NCI-H1417 treated with DMSO at 0.1 percent for 48 hours (cell line): ENCODE measurements at places on chromosomes 2 and 18.

DNA sequence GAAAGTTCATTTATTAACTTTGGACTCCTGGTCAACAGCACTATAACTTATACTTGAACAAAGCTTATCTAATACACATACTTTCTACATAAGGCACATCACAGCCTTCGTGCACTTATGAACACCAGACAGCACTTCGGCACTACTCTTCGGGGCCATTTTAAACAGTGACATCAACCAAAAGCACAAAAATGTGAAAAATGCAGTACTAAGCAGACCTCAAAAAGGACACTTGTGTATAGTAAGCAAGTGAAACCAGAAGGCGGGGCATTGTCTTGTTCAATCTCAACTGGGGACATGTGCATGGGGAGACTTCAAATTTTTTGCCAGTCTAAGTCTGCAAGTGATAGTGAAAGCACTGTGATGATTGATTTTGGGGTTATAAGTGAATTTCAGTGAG is 163.0 kb downstream of the NCKAP5 start:
- no peak for DNase-seq

GRCh38 chr2:174691201-174691779 is 73.0 kb downstream of the CHRNA1 start:
- DNase-seq = no peak

GRCh38 chr2:13660231-13660630 is 943.5 kb downstream of the TRIB2 start:
- no peak for DNase-seq

DNA sequence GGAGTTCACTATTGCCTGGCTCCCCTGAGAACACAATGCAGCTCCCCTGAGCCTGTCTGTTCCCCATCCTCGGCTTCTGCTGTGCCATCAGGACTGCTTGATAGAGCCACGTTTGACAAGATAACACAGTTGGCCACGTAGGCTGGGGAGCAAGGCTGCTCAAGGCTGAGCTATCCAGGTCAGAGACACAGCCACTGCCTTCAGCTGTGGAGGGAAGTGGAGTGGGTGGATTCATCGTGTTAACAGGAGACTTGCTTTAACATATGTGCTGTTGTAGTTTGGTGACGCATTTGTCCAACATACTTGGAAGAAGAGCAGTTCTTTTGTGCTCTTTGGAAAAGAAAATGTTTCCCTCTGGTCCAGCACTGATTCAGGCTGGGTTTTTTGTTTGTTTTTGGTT is 68.8 kb downstream of the WDSUB1 start:
- no peak for DNase-seq

DNA sequence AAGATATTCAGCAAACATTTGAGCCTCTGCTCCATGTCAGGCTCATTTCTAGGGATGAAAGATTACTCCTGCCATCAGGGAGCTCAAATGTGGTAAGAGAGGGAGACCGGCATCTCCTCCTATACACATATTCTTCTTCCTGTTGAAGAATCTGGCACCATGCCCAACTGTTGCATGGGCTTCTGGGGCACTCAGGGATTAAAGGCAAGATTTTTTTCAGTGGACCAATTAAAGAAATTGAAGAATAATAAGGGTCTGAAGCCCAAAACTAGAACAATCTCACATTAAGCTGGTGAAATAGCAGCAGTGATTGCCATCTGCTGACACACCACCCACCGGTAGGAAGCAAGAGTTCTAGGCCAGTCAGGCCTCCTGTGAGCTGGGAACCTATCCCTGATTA is 145.4 kb upstream of the LYPD6 start:
- no peak for DNase-seq

GRCh38 chr2:17533546-17533945 is 7.0 kb upstream of the VSNL1 start:
- DNase-seq = no peak

DNA sequence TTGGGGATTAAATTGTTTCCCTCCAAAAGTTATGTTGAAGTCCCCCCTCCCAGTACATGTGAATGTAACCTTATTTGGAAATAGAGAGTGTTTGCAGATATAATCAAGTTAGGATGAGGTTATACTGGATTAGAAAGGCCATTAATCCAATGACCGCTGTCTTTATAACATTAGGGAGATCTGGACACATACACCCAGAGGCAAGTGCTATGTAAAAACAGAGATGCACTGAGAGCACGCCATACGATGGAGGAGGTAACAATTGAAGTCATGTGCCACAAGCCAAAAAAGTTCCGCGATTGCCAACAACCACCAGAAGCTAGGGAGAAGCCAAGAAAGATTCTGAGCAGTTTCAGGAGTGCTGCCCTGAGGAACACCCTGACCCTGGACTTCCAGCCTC is 153.3 kb downstream of the RNF144A start:
- no peak for DNase-seq

GRCh38 chr2:156810094-156810493 is 373.9 kb downstream of the GPD2 start:
- no peak for DNase-seq

DNA sequence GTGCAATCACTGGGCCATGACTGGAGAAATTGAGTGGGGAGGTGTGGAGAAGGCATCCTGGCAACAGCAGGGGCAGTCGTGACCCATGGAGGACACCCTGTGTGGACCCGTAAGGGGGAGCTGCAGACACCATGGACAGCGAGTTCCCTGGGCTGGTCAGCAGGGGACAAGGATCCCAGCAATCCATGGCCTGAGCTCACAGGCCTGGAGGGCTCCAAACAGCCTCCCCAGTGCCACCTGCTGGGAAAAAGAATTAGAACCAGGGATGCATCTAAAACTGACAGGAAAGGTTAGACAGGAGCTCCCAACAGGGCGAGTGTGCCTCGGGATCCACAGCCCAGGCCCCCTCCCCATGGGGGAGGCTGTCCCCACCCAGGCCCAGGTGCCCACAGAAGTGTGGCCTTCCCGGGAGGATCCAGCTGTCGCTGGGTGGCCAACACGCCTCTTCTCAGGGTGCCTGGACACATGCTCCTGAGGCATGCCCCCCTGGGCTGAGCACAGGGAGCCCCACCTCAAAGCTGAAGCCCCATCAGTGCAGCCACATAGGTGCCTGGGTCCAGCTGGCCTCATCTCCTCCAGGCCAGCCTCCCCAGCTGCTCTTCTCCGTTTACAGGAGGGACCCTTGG is 20.5 kb upstream of the KIF1A start:
- DNase-seq = no peak

DNA sequence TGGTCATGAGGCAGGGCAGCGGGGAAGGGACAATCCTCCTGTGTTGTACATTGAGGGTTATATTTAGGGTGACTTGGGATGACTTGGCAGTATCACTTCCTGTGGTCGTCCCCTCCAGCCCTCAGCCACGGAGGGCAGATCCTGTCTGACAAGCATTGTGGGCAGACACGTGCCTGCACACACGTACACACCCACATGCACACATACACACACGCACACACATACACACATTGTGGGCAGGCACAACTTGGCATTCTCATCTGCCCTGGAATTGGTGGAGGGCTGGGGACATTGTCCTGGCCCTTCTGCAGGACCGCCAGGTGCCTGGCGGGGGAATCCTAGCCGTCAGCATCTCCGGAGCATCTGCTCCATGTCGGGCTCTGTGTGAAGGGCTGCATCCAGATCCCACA is 47.6 kb downstream of the ODC1 start:
- no peak for DNase-seq

DNA sequence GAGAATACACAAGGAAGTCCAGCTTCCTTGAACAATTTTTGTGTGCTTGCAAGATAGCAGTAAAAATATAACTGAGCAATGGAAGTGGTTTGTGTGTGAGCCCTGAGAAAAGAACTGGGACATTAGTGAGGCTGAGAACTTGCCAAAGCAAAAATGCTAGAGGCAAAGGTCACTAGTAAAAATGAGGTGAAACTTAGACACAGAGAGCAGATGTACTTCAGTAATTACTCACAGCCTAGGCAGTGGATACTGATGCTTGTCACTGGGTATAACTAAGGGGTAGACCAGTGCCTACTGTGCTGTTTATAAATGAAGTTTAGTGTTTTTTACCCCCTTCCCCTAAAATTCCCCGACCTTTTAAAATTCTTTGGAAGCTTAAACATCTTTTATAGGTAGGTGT is 450.1 kb downstream of the LPIN1 start:
- DNase-seq = no peak

DNA sequence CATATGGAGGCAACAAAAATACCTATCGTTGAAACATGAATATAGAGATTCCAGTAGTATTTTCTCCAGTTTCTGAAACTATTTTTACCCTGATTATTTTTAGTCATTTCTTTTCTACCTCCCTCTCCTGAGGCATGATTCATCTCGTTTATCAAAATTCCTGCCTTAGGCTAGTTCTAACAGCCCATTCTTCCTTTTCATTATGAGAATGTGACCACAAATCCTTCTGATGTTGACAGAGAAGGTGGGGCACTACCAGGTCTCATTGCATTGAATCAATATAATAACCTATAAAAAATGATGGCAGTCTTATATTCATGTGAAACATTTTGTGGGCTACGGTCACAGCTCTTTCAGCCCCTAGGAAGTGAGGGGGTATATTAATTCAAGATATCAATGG is 406.5 kb upstream of the UBE2E3 start:
- DNase-seq = no peak

DNA sequence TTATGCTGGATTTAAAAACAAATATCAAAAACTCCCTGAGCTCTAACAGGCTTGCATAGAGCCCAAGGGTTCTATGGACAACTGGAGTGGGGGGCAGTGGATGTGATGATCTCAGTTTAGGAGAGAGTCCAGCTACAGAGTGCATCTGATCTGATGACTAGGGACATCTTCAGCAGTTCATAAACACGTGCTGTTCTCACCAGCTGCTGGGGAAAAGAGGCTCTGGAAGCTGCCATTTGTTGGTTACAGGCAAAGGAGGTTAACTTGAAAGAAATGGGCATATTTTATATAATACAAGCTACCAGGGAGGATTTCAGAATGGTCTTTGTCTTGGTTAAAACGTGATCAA is 36.0 kb upstream of the ZNF396 start:
- no peak for DNase-seq

GRCh38 chr2:45952591-45952990 is 301.1 kb downstream of the PRKCE start:
- no peak for DNase-seq

GRCh38 chr18:63331105-63331504 is 11.5 kb upstream of the BCL2 start:
- DNase-seq = no peak

- DNase-seq = no peak
Observed at GRCh38 chr2:26907416-26907815, 59.5 kb downstream of the DPYSL5 start.

GRCh38 chr18:9135081-9135911 is 1.3 kb upstream of the ANKRD12 start:
- no peak for DNase-seq

GRCh38 chr2:142052220-142052863 is 78.5 kb downstream of the LRP1B start:
- no peak for DNase-seq

DNA sequence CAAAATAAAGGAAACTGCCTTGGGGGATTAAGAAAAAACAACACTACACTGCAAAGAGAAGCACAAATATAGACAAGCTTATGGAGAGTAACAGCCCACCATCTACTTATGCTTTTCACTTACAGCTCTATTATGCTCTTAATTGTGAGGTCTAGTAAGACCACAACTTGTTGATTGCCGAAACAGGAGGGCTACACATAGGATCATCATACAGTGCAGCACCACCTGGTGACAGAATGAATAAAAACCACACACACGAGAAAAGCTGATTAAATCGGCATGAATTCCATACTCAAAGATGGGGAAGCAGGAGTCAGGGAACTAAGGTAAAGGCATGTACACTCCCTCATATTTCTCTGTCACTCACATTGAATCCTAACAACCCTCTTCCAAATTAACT is 259.2 kb downstream of the IKZF2 start:
- DNase-seq = no peak

DNA sequence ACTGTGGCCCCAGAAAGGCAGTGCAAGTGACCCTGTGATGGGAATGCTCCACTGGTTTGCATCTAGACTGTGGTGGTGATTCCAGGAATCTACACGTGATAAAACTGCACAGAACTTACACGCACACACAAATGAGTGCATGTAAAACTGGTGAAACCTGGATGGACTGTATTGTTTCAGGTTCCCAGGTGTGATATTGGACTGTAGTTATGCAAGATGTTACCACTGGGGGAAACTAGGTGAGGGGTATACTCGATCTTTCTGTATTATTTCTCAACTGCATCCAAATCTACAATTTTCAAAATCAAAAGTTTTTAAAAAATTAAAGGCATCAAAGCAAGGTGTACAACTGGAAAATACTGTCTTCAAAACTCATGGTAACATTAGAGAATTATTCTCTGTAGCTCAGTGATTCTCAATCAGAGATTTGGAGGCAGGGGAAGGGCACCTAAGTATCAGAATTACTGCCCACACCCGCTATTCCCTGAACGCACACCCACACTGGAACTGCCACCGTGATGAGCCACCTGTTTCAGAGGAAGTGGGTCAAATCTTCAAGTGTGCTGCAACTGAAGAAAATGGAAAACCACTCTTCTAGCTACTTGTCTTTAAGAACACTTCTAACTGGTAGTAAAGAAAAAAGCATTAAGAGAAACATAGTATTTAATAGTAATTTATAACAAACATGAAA is 26.7 kb downstream of the PTPN2 start:
- no peak for DNase-seq

GRCh38 chr2:239257511-239257937 is 143.3 kb downstream of the HDAC4 start:
- DNase-seq = no peak
